Cerebellum (tissue), 4 donors: ENCODE measurements at places on chromosomes 12 and 14.
A peak's percentile ranks its signal among the peaks of the same experiment; 100 is the strongest.

GRCh38 chr14:67377916-67378315, 17.8 kb downstream of the EIF2S1 start:
- DNase-seq = no peak

GRCh38 chr14:88323086-88323522, at the start of gene KCNK10:
TSS of gene KCNK10 (minus strand) at chr14:88323269. CDS start at chr14:88322798, 471 bp downstream.
- DNase-seq = peak; percentile 69

GRCh38 chr12:55607821-55608594, 28.7 kb upstream of the OR10P1 start:
- DNase-seq = no peak

- DNase-seq = no peak
These were observed 488.0 kb upstream of the RGS6 start for GRCh38 chr14:71444030-71444822.

- peak; percentile 47 for DNase-seq
These were observed 51.3 kb upstream of the PLBD1 start for GRCh38 chr12:14618983-14619382.

DNA sequence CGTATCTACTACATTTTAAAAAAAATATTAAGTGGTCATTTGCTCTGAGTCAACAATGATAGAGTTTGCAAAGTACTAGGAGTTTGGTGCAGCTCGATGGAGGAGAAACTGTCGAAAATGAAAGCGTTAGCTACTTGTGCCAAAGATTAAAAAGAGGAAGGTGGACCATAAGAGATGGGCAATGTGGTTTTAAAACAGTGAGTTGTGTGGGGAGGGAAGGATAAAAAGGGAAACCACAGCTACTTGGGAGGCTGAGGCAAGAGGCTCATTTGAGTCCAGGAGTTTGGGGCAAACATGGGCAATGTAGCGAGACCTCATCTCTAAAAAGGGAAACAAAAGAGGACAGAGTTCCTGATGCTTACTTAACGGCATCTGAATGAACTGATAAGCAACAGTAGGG, 18.2 kb upstream of the STRAP start:
- DNase-seq = no peak

GRCh38 chr14:58725226-58725625, 87.5 kb downstream of the DACT1 start:
- DNase-seq = no peak

DNA sequence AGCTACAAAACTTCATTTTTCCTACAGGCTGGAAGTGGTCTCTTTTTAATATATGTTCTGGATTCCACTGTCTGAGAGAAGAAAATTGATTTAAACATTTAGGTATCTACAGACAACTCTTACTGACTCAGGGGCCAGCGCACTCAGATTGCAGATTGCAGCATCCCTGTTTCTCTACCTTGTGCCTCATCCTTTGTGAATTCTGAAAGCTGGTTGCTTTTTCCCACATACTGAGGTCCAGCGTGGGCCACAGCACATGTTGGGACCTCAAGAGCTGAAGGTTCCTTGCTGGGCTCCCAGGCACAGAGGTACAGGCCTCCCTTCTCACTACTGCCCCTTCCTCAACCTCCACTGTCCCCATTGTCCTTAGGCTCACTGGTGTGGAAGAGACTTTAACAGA, 101.7 kb upstream of the CCDC175 start:
- DNase-seq = no peak

- no peak for DNase-seq
These were observed 68.4 kb downstream of the PPM1H start for GRCh38 chr12:62866451-62867082.

DNA sequence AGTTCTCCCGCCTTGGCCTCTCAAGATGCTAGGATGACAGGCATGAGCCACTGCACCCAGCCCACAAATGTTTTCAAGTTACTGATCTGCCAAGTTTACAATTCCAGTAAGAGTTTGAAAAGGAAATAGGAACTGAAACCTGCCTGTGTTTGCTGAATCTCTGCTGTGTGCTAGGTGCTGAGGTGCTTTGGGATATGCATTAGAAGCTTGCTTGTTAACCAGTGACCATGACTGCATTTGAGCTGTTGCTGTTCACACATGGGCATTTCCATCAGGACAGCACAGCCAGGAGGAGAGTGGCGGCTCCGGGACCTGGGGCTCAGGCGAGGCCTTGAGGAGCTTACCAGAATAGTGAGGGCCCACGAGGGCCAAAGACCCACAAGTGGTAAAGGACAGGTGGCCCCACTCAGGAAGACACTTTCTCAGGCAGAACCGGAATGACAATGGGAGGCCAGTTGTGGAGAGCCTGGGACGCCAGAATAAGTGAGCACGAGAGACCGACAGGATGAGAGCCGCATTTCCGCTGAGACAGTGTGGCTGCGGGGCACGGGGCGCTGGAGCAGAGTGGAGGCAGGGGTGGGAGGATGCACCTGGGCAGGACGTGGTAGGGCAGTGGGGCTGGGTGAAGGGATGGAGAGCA, 54.5 kb upstream of the MMP17 start:
- no peak for DNase-seq

DNA sequence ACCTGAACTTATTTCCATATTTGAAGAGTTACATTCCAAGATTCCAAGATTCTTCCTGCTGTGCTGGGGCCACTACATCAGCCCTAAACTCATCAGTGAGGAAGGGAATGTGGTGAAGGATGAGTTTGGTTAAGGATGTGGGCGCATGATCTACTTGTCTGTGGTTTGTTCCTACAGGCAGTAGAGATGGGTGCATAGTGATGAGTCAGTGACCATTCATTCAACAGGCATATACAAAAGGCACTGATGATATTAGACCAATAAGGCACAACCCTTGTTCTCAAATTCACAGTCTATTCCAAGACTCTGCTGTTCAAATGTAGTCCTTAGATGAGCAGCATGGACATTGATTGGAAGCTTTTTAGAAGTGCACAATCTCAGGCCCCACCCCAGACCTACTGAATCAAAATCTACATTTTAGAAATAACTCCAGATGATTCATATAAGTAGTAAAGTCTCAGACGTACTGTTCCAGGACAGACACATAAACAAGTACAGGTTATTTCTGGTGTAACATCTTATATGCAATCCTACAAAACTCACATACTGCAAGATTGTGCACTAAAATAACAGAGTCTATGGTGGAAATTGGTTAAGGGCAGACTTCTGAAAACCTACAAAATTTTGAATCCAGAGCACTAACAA, 47.7 kb upstream of the MAP3K9 start:
- DNase-seq = no peak

- no peak for DNase-seq
These were observed 65.1 kb upstream of the PZP start for GRCh38 chr12:9273276-9273675.

DNA sequence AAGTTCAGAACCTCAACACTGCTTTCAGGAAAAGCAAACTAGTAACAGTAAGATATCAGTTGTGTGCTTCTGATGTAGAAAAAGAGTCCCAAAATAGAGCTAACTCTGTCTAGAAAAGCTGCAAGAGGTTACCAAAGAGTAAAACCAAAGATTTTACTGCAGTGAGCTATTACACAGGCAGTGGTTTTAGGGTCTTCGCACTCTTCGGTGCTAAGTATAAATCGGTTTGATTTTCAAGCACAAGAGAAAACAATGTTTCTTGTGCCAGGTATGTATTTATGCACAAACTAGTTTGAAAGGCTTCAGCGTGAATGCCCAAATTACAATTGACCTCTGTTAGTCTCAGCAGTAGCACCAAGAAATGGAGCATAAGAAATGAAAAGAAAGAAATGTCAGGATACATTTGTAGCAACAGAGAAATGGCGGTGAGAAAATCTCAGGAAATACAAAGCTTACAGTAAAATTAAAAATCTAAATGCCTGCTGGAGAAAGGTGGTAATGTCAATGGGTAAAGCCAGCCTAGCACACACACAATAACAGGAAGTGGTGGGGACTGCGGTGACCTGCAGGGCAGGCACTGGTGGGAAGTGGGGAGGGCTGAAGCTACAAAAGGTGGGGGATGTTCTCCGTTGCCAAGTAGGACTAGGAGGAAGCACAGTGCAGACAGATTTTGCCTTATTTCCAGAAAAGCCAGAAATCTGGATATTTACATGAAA, 18.0 kb upstream of the DYRK2 start:
- DNase-seq = no peak

GRCh38 chr12:109758426-109759420, 45.1 kb downstream of the FAM222A start:
- no peak for DNase-seq

GRCh38 chr12:129613314-129613713, 290.5 kb downstream of the TMEM132D start:
- no peak for DNase-seq

GRCh38 chr14:86596024-86596423, 1066.1 kb downstream of the FLRT2 start:
- no peak for DNase-seq

DNA sequence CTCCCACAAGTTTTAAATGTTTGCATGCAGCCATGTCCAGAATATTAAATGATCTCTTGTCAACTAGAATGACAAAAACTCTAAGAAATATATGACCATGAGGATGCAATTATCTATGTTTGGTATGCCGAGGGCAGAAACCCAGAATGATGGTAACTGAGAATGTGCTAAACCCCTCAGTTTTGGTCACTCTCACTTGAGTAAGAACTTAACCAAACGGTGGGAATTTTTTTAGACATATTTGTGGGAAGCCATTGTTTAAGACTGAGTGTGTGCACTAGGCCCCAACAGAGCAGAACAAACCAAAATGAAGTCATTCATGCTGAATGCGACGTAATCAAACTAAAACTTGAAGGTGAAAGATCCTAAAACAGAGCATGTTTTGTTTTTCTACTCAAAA, 1927.9 kb upstream of the SEL1L start:
- DNase-seq = no peak

DNA sequence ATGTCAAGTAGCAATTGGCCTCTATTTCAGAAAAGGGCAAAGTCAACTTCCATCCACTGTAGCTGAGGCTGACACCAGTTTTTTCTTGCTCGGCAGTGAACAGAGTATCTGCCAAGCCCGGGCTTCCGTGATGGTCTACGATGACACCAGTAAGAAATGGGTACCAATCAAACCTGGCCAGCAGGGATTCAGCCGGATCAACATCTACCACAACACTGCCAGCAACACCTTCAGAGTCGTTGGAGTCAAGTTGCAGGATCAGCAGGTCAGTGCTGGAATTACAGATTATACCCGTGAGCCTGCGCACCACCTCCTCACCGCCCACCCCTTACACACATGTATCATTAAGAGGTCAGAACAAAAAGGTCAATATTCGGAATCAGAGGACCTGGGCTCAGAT, 19.4 kb downstream of the EVL start:
- DNase-seq = no peak

DNA sequence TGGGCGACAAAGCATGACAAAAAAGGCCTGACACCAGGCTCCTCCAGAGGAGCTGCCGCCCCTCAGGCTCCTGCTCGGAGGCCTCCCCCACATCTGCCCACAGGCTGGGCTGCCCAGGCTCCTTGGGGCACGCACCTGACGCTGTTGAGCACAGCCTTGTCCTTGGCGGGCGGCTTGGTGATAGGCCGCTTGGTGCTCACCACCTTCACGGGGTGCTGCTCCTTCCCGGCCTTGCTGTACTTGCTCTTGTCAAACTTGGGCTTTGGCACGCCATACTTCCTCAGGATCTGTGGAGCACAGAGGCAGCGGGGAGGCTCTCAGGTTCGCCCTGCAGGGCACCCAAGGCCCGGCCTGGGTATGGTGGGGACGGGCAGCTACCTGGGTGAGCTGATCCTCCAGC, 53.4 kb downstream of the TRAFD1 start:
- no peak for DNase-seq

DNA sequence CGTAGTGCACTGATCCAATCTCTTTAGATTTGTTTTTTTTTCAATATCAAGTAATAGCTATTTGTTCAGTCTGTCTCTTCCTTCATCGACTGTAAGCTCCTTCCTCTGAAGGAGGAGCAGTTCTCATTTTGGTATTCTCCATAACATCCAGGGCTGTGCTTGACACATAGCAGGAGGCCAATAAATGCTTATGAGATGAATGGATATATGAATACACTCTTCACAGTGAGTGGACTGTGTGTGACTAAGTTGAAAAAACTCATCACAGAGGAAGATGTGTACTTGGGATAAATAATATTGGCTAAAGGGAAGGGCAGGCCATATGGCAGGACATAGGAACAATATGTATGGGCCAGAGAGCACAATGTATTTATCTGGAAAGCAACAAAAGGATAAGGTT, 205.3 kb upstream of the PRICKLE1 start:
- DNase-seq = no peak

GRCh38 chr14:80798878-80799277, 142.7 kb downstream of the CEP128 start:
- DNase-seq = no peak

GRCh38 chr12:92044435-92044834, 101.2 kb downstream of the BTG1 start:
- DNase-seq = no peak

- no peak for DNase-seq
These were observed 69.1 kb downstream of the C12orf75 start for GRCh38 chr12:105399428-105400081.

- DNase-seq = no peak
These were observed 149.1 kb upstream of the ATP2B1 start for GRCh38 chr12:89857652-89858274.

DNA sequence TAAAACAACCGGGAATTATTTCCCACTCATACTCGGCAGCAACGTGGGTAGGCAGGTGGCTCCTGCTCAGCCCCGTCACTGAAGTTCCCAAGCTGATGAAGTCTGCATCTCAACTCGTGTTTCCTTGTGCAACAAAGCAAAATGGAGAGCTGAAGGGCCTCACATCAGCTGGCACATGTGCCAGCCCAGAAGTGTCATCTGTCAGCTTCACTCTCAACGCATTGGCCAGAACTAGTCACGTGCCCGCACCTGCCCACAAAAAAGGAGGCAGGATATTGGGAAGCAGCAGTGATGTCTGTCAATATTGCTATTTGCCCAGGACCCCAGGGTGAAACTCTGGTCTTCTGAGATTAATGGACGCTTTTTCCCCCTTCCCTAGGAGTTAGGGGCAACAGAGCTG, 344.0 kb downstream of the BCL11B start:
- no peak for DNase-seq

DNA sequence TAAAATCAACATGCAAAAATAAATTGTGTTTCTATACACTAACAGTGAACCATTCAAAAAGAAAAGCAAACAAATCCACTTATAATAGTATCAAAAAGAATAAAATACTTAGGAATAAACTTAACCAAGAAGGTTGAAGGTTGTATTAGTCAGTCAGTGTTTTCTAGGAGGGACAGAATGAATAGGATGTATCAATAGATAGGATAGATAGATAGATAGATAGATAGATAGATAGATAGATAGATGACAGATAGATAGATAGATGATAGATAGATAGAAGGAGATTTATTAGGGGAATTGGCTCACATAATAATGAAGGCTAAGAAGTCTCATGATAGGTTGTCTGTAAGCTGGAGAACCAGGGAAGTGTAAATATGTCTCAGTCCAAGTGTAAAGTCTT, 37.2 kb upstream of the MON2 start:
- no peak for DNase-seq

DNA sequence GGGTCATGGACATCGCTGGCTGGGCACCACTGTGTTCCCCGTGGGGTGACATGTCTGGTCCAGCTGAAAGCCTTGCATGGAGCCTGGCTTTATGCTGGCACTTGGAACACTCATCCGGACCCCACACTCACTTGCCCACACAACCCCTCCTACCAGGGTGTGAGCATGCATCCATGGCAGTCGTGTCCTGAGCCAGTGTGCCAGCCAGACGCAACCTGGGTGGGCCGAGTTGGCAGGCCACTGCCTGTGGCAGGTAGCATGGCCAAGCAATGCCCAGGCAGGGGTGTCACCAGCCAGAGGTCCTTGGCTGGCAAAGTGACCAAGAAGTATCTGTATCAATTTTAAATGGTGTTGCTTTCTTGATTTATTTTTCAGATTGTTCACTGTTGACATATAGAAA, 141.7 kb downstream of the CCDC59 start:
- DNase-seq = no peak

GRCh38 chr12:40315375-40315774, 90.6 kb downstream of the LRRK2 start:
- no peak for DNase-seq
